ENCODE measurements at places on chromosomes 16 and 17.

GRCh38 chr17:74368341-74369081 lies 1.2 kb downstream of the GPR142 start:
- no peak for DNase-seq

DNA sequence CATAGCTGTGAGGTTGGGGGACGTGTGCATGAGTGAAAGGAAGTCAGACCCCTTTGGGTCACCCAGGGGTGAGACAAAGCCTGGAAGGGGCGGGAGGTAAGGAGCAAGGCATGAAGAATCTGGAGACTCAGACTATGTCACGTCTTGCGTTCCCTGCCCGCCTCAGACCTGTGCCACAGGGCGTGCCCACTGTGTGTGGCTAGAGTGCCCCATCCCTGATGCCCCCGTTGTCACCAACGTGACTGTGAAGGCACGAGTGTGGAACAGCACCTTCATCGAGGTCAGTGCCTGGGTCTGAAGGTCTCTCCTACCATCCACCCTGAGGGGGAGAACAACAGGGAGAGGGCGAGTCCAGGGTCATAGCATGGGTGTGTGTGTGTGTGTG lies 15.1 kb upstream of the PDK2 start:
- no peak for DNase-seq

GRCh38 chr17:2064980-2065785 lies 10.3 kb downstream of the HIC1 start:
- peak; percentile 58 for DNase-seq

GRCh38 chr17:5011928-5012327 lies 14.2 kb downstream of the KIF1C start:
- DNase-seq = no peak

DNA sequence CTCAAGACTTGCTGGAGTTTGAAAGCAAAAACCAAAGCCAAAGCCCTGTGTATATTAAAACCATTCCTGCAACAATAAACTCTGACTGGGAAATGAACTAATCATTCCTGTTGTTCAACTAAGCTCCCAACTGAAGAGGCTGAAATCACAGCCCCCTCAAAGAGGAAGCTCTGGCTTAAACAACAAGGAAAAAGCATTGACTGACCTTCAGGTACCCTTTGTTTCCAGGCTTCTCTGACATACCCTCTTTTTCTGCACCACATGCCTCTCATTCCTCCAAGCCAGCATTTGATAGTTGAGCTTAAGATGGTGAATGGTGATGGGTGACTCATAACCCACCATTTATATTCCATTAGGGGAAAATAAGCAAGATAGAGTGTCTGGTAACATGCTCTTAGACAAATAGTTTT lies 470.9 kb upstream of the SOX9 start:
- no peak for DNase-seq

DNA sequence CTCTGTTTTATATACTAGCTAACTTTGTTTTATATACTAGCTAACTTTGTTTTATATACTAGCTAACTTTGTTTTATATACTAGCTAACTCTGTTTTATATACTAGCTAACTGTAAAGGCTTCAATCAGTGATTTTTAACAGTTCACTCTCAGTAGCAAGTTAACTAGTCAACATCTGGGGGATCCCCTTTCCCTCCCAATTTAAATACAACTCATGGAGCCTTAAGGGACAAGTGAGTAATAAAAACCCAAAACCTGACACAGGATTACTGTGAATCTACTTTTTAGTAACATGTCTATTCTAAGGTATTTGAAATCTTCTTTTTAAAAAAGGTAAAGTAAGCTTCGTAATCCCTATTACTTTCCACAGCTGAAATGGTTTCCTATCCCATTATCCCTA lies 32.2 kb downstream of the FAM222B start:
- DNase-seq = no peak

DNA sequence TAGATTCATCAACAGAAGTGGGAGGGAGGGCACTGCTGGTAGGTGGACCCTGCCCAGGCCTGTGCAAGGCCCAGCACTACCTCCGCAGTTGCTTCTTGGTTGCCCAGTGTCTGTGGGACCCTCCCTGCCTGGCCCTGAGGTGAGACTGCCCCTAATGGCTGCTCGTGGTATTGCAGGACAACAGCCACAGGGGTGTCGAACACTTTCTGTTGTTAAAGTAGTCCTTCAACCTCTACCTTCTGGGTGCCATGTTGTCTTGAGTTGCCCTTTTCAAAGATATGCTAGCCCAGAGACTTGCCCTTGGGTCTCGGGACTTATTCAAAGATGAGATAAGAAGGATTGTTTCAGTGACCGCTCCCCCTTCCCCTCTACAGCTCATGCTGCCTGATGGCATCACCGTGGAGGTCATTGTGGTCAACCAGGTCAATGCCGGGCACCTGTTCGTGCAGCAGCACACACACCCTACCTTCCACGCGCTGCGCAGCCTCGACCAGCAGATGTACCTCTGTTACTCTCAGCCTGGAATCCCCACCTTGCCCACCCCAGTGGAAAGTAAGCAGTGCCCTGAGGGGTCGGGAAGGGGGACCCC lies 29.1 kb downstream of the AKAP1 start:
- DNase-seq = no peak

- DNase-seq = no peak
Observed at GRCh38 chr17:79627184-79627765, 16.4 kb upstream of the RBFOX3 start.

DNA sequence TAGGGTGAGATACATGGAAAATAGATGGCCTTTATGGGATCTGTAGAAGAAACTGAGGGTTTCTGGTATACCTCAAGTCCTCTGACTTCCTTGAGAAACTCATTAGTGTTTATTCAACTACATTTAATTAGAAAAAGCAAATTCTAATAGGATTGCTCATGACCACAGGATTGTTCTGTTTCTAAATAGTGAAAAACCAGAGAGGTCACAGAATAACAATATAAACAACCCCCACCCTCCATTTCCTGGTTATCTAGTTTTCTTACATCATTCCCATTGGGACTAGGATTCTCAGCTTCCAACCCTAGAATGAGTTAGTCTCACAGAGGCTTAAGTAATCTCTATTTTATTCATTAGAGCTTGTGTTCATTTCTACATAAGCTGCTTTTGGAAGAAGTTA lies 30.0 kb downstream of the SF3B3 start:
- DNase-seq = no peak

- peak; percentile 38 for DNase-seq
Observed at GRCh38 chr17:7177954-7178477, 1.2 kb downstream of the ASGR1 start.

GRCh38 chr16:55498101-55498500 lies 10.8 kb upstream of the LPCAT2 start:
- DNase-seq = no peak

GRCh38 chr16:81175325-81175891 lies 63.1 kb upstream of the BCO1 start:
- DNase-seq = no peak

DNA sequence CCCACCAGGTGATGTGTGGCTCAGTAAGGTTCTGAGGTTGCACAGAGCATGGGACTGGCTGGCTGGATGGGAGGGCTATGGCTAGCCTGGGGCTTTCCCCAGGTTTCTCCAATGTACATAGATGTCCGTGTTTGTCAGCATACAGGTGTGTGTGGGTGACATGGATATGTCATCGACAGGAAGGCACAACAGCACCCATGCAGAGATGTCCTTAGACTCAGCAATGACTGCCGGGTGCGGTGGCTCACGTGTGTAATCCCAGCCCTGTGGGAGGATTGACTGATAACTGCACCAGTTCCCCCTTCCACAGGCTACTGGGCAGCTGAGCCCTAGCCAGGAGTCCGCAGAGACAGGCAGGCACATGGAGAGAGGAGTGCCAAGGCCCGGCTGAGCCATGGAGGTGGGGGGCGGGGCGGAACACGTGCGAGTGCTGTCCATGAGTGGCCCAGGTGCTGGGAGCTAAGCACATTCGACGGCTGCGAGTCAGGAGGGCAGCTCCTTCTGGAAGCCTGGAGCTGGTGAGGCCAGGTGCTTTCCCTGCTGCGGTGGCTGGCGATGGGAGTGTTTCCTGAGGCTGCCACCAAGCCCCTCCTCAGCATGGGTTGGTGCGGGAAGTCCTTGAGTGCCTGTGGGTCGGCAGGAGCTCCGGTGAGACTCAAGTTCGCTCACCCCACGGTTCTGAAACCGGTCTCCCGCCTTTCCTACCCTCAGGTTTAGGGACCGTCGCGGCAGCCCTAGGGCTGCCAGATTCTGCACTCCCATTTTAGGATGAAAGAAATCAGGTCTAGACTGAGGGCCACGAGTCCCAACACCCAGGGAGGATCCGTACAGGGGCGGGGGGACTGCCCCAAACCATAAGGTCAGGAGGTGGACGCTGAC lies 858 bp upstream of the ASPSCR1 start:
- DNase-seq = no peak

DNA sequence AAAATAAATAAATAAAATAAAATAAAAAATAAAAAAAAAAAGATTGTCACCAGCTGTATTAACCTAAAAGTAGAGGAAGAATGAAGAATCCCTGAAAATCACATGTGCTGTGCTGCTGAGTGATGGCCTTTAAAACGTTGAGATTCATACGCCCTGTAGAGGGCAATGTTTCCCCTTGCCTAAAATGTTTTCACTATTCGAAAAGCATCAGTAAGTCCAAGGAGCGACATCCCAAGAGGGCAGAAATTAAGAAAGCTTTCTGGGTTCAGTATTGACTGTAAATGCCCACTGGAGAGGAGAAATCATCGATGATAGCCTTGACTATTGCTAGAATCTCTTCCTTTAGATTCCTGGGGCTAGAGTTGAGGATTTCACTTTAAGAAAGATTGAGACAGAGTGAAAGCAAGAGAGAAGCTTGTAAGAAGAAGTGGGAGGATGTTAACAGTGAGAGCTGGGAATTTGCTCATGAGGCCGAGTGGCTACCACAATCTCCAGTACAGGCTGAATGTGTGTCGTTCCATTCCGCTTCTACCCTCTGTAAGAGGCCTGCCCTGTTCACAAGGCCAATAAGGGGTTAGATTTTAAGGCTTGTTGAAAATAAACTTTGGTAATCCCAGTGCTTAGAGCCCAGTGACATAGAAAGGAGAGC lies 170.8 kb upstream of the FAM20A start:
- DNase-seq = peak; percentile 80

DNA sequence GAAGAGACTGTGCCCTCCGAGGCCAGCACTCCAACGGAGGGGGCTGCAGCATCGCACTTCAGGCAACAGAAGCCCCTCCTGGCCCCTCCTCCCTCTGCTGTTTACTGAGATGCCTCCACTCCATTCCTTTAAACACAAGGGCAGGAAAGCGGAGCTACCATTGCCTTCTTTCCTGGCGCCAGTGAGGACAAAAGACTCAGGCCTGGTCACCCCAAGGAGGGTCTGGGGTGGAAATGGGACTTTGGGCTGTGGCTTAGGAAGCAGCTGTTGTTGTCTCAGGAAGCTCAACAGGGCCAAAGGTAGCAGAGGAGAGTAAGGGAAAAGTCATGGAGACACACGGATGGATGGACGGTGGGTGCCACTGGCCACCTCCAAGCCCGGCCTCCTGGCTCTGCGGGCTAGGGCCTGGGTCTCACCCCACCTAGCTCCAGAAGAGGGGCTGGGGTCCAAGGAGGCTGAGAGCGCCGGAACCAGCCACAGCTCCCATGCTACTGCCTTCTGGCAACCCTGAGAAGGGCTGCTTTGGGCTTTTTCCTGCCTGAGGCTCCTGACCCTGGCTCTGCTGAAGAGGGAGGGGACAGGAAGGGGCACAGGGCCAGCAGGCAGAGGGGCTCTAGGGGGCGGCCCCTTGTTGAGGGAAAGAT lies 11.1 kb downstream of the CD300LG start:
- DNase-seq = no peak

DNA sequence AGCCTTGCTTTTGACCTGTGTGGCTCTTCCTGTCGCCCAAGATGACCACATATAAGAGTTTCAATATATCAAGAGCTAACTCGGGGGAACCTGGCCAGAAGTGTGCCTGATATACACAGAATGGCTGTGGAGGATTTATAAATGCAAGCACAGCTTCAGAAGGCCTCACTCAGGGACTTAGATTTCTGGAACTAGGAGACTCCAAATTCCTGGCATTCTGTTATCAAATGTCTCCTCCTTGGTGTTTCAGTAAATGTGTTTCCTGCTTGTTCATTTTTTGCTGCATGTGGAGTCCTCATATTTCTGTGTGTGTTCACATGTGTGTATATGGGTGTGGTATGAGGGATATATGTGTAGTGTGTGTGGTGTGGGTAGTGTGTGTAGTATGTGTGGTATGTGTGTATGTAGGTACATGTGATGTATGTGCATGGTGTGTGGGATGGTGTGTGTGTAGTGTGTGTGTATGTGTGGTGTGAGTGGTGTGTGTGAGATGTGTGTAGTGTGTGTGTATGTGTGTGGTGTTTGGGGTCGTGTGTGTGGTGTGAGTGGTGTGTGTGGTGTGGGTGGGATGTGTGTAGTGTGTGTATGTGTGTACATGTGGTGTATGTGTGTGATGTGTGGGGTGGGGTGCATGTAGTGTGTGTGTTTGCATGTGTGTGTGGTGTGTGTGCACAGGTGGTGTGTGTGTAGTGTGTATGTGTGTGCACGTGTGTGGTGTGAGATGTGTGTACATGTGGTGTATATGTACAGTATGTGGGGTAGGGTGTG lies 981 bp upstream of the CD300H start:
- no peak for DNase-seq

DNA sequence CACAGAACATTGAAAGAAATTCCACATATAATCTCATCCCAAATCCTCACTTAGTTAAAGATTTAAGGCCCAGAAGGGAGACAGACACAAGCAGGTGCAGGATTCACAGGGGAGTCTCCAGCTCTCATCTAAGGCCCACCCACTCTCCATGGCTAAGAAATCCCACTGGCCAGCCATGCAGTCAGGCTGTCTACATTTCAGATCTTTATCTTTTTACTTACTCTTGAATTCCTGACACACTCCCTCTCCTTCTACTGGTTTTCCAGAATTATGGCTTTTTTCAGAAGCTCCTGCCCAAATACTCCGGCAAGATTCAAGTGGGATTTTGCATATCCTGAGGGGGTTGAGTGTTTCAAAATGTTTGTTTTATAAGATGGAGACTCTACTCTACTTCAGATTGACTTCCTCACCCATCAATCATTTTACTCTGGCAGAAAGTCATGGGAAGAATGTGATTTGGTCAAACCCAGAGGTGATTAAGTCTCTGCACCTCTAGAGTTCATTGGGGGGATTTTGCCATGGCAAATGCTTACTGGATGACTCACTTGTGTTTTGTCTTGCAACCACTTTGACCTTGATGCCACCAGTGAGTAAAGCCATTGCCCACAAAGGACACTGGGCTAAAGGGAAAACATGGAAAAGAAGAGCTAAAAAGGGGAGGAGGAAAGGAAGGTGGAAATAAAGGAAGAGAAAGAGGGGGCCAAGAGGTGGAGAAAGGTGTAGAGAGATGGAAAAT lies 688.8 kb upstream of the SALL1 start:
- DNase-seq = no peak

- DNase-seq = peak; percentile 68
Observed at GRCh38 chr17:538181-538973, 176.3 kb downstream of the VPS53 start.

- DNase-seq = no peak
Observed at GRCh38 chr17:42413464-42414040, 9.5 kb downstream of the CAVIN1 start.

DNA sequence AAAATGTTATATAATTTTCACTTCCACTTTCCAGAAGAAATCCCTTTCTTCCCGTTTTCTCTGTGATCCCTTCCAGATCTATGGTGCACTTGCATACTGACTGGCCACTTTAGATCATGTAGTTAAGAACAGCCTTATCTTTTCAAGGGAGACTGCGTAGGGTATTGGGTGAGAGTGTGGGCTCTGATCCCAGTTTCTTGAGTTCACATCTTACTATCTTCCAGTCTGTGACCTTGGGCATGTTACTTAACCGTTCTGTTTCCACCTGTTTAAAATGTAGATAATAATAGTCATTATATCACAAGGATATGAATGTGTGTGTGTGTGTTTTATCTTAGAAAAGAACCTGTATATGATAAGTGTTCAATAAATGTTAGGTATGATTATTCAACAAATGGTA lies 83.7 kb downstream of the TANGO6 start:
- DNase-seq = no peak

Data from hindlimb muscle (tissue), 1 donor.